ENCODE measurements at places on chromosomes 1 and 21.
A peak's percentile ranks its signal among the peaks of the same experiment; 100 is the strongest.

GRCh38 chr1:231557898-231558707 lies 29.6 kb downstream of the TSNAX start:
- ATAC-seq, result no peak

DNA sequence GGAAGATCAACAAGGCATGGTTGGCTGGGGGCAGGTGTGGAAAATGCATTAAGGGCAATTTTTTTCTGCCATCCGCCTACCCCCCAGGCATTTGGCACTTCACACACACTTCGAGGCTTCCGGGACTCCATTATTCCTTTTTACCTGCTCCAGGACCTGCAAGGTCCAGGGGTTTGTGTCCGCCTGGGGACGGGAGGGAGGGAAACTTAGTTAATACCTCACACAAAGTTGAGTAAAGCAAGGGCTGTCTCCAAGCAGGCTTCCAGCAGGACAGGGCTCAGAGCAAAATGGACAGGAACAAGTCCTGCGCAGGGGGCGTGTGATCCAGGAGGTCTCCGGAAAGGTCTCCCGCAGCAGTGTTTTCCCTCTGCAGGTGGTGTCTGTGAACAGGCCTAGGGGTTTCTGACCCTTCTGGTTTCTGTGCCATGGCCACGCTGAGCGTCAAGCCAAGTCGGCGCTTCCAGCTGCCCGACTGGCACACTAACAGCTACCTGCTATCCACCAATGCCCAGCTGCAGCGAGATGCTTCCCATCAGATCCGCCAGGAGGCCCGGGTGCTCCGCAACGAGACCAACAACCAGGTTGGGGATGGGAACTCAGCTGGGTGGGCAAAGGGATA lies 712 bp downstream of the TEKT2 start:
- ATAC-seq, result no peak

DNA sequence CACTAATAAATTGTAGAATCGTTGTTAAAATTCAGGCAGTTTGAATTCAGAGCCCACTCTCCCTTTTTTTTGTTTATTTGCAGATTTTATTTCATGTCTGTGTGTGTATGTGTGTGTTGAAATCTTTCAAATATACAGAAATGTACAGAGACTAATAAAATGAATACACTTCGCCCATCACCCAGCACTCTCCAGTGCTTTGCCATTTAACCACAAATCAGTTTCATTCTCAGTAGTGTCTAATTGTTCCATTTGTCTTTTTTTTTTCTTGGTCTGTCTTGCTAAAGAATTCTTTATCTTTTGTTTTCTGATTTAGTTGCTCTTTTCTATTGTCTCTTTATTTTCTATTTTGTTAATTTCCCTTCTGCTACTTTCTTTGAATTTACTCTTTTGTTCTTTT lies 99.7 kb downstream of the HIVEP3 start:
- ATAC-seq, result no peak

DNA sequence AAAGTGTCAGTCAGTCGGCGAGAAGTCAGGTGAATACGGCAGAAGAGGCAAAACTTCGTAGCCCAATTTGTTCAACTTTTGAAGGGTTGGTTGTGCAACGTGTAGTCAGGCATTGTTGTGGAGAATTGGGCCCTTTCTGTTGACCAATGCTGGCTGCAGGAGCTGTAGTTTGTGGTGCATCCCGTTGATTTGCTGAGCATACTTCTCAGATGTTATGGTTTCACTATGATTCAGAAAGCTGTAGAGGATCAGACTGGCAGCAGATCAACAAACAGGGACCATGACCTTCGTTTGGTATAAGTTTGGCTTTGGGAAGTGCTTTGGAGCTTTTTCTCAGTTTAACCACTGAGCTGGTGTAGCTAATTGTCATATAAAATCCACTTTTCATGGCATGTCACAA lies 190.2 kb upstream of the ADAMTS5 start:
- ATAC-seq, result no peak

- ATAC-seq, result no peak
These were observed 19.6 kb downstream of the SCMH1 start for GRCh38 chr1:41222496-41222895.

DNA sequence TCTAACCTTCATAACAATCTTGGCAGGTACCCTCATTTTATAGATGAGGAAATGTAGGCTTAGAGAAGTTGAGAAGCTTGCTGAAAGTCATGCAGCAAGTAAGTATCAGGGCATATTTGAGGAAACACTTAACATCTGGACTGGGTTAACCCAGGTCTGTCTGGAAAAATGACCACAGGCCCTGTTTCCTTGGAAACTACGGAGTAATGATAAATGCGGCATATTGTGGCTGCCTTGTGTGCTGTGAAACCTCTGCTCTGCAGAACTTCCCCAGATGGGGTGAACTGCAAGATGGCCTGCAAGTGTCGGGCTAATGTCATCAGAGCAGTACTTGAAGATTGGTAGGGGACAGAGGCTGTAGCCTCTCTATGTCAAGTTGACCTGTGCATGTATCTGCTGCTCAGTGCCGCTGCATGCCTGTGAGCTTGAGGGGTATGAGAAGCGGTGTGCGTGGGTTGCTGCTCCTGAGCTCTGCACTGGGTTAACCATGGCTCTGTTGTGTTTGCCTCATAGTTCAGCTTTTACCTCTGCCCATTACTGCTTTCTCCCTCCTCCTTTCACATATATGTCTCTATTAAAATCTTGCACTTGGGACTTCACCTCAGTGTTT lies 83.1 kb downstream of the WDR3 start:
- ATAC-seq, result peak; percentile 50

- ATAC-seq, result no peak
These were observed 452.6 kb downstream of the PTBP2 start for GRCh38 chr1:97174039-97174704.

DNA sequence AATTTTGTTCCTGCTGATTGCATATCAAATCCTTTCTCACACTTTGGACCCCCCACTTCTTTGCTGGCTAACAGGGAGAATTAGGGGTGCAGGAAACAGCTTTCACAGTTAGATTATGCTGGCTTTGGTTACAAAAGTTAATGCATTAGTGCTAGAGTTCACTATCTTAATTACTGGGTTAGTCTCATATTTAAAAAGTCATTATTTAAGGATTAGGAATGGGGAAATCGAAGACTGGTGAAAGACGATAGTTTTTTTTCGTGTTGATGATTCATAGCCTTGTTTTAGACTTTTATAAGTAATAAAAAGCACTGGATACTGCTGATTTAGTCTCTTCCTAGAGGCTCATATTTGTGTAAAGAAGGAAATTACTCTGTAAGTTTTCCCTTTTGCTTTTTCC lies 11.6 kb downstream of the ST6GALNAC3 start:
- no peak for ATAC-seq

DNA sequence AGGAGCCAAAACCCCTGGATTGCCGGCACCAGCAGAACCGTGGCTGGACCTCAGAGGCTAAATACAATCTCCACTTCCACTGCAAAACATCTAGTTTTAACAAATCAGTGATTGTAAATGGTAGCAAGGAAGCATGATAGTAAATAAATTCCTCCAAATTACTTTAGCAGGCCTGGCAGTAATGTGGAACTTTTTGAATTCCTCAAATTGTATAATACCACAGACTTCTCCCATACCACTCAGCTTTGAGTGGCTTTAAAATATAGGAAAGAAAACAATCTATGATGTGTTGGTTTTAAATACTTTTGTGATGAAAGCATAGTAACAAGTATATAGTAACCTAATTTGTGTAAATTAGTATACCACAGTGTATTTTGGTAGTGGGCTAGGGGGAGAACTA lies 34.1 kb downstream of the NIBAN1 start:
- no peak for ATAC-seq

DNA sequence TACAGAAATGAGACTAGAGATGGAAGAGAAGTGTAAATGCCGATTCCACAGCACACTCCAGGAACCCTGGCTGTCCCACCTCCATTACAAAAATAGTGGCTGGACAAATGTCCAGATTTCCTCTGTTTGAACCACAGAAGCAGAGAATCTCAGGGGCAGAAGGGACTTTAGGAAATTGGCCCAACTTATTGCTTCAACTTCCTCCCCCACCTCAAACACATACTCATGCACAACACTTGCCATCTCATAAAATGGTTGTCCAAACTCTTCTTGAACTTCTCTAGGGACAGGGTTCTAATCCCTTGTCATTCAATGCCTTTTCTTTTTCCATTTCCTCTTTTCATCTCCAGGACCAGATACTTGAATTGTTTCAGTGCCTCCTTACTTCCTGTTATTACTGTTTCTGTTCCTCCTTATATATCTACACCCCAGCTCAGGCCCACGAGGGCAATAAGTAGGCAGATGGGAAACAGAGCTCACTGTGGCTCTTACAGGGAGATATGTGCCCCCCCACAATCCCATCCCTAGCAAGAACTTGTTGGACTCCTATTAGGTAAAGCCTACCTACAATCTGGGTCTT lies 8.5 kb upstream of the B4GALT3 start:
- ATAC-seq, result peak; percentile 87

DNA sequence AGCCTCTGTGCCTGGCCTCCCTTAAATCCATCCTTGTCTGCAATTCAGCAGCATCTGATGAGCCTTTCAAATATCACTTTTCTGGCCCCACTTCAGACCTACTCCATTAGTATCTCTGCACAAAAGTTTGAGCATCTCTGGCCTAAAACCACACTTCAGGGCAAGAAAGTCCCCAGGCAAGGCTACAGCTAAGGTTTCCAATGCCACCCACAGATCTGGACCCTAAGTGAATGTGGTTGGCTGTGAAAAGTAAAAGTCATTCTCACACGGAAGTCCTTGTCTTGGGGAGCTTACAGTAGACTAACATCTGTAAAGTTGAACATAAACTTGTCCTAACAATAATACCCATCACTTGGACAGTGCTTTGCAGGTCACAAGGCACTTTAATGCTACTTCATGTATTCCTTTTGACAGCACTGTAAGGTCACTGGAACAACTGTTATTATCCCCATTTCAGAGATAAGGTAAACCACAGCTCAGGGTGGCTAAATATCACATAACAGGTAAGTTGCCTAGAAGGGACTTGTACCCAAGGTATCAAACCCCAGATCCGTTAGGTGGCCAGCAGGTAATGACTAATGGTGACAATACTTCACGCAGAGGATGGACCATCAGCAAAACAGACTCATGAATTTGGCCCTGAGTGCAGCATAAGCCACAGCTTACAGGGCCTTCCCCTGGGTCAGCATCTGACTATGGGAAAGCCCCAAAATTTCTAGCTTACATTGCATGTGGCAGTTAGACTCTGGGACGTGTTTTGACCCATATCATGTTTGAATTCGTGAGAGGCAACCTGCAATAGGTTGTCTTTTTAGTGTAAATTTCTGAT lies 356.0 kb downstream of the HHAT start:
- peak; percentile 90 for ATAC-seq

GRCh38 chr1:67441183-67441582 lies 11.0 kb upstream of the SERBP1 start:
- ATAC-seq, result no peak

DNA sequence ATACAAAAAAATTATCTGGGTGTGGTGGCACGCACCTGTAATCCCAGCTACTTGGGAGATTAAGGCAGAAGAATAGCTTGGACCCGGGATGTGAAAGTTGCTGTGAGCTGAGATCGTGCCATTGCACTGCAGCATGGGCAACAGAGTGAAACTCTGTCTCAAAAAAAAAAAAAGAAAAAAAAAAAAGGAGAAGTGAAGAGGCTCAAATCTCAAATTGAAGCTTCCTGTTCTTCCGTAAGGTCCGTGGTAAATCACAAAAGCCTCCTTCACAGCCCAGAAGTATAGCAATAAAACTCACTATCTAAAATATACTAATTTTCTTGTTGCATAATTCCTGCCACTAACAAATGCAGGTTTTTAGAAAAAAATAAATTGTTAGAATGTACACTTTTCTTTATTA lies 498.2 kb upstream of the BRINP3 start:
- no peak for ATAC-seq

GRCh38 chr21:42013376-42013775 lies 3.2 kb upstream of the ZBTB21 start:
- no peak for ATAC-seq

DNA sequence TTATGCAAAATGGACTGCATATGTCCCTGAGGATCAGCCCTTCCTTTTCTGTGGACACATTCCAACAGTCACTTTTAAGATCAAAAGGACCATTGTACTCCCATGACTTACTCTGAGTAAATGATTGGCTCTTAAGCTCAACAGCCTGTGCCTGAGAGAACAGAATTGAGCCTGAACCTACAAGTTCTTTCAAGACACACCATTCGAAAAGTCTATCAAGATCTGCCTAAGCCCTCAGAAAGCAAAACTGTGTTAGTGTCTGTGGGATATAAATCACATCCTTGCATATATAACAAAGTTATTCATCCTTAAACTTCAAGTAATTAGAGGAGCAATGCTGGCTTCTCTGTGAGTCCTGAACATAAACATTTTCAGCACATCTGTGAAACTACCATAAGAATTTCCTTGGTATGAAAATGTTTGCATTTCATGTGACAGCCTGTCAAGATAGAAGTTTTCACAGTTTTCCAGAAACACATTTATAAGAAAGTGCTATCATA lies 41.6 kb downstream of the PCNX2 start:
- no peak for ATAC-seq

DNA sequence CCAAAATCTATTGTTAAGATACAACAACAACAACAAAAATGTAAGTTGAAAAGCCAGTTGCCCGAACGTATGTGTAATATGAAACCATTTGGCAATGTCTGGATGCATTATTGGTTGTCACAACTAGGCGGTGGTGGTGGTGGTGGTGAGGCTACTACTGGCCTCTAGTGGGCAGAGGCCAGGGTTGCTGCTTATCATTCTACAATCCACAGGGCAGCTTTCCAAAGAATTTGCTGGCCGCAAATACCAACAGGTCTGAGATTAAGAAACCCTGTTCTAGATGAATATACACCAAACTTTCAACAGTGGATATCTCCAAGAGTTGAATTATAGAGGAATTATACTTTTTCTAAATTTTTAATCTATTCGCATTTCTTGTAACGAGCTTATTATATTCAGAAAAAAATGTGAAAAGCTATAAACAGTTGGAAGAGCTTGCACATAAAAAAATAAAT lies 26.8 kb upstream of the ZNF697 start:
- peak; percentile 76 for ATAC-seq

DNA sequence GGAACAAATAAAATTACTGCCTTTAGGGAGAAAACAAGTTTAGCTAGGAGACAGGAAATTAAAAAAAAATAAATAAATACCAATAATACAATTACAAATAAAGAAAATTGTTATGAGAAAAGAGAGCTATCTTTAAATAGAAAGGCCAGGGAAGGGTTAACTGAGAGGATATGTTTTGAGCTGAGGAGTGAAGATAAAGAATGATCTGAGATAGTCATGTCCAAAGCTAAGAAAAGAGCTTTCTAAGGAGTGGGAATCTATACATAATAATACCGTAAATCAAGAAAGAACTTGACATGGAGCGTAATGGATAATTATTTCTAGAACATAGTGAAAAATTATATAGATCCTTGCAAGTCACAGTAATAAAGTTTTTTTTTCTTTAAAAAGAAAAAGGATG lies 176.5 kb downstream of the NCAM2 start:
- no peak for ATAC-seq

Measured in stimulated activated memory B cell treated with anti-CD40 and anti-IgM and Interleukin-4, amounts not matched to agents 10 μg/mL and 1 μg/mL and 100 μg/mL, for 72 hours (primary cell).